Stimulated activated CD8-positive, alpha-beta memory T cell treated with anti-CD3 and anti-CD28 coated beads, Interleukin-7, amount 100 ng/mL, for 1 hour (primary cell): ENCODE measurements at places on chromosomes 4 and X.

DNA sequence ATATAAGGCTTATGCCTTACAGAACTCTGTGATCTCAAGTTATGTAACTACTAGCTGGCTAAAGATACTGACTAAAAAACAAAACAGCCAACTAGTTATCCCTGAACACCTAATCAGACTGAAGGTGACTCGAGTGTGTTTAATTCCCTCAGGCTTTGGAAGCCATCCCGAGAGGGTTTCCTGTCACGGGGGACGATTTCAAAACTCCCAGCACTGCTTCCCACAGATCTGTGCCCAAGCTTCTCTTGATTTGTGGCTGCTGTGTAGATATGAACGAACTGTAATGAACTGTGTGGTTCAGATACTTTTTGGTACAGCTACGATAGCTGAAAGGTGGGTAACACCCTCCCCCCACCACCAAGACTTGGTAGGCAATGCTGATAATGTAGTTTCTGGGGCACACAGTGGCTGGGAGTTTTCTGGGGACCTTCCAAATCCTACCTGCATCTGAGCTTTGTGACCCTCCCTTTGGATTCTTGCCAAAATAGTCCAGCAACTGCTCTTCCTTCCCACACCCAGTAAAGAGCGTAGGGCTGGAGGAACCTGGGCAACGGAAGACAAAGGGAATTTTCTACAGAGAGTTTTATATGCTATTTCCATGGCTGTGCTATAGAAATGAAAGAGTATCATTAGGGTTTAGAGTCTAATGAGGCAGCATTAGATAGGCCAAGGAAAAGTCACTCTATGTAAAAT, 148.8 kb downstream of the MGST2 start:
- DNase-seq, result no peak

- DNase-seq, result no peak
These were observed 8.9 kb downstream of the TCEANC start for GRCh38 chrX:13661735-13662288.

DNA sequence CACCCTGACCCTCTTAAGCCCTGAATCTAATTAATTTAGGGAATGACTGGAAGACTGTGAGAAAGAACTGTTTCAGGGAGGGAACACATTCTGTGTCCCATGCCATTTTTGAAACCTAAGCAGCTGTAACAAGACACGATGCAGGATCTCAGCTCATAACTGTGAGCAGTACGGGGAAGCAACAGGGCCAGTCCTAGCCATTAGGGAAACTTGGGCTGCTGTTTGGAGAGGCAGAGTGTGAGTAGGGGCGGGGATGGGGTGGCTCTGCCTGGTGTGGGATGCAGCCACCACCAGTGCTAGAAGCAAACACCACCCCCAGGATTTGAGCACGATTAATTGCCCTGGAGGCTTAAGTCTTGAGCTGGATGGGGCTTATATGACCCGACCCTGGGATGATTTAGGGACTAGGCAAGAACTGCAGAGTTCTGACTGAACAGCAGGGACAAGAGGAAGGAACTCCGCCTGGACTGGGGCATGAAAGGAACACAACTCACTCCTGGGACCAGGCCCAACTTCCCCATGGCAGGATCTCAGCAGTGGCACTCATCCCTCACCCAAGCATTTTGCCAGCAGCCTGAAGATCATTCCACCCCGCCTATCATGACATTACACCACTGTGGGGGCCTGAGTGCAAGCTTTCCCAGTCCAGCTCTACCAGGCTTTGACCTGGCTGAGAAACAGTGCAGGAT, 43.1 kb downstream of the ATRX start:
- no peak for DNase-seq

- DNase-seq, result no peak
These were observed 211.5 kb downstream of the FRAS1 start for GRCh38 chr4:78268597-78268996.

DNA sequence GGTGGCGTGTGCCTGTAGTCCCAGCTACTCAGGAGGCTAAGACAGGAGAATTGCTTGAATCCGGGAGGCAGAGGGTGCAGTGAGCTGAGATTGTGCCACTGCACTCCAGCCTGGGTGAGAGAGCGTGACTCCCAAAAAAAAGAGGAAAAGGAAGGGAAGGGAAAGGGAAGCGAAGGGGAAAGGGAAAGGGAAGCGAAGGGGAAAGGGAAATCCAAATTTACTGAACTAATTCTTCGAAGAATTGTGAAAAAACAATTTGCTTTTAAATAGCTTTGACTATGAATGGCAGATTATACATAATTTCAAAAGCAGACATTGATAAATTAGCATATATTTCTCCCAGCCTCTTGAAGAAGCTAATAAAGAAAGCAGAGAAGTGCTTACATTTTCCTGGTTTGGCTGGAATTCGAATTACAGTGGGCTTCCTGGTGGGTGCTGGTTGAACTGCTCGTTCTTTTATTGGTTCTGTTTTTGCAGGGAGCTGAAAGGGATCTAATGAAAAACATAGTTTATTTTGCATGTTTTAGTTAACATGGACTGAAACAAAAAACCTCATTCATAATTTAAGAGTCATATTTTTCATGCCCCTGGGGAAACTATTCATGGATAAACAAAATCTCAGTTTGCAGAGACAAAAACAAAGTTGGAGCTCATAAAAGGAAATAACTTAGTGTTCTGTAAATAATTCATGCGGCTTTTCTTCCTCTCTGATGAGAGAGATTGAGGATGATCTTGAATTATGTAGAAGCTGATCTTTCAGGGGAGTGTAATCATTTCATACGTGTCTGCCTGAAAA, 66.0 kb downstream of the RPS3A start:
- no peak for DNase-seq

DNA sequence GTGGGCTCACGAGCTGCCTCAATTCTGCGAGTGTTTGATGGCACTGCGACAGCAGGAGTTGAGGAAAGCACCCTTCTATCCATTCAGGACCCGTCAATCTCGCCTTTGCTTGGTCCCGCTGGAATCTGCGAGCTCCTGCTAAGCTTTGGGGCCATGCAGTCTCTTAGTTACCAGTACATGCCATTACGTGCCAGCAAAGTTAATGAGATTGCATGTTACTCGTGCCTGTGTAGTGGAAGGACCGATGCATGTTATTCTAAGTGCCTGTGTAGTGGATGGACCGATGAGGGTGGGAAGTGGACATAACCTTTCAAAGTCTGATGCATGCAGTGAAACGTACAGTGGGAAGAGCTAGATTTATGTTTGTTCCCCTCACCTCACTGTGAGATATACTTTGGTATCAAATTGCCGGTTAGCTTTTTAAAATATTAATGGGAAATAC, 569 bp downstream of the RPS3A start:
- DNase-seq, result no peak

- no peak for DNase-seq
These were observed 24.9 kb downstream of the SMARCAD1 start for GRCh38 chr4:94232519-94232918.

- no peak for DNase-seq
These were observed 529.7 kb upstream of the RPS6KA3 start for GRCh38 chrX:20796450-20796849.

DNA sequence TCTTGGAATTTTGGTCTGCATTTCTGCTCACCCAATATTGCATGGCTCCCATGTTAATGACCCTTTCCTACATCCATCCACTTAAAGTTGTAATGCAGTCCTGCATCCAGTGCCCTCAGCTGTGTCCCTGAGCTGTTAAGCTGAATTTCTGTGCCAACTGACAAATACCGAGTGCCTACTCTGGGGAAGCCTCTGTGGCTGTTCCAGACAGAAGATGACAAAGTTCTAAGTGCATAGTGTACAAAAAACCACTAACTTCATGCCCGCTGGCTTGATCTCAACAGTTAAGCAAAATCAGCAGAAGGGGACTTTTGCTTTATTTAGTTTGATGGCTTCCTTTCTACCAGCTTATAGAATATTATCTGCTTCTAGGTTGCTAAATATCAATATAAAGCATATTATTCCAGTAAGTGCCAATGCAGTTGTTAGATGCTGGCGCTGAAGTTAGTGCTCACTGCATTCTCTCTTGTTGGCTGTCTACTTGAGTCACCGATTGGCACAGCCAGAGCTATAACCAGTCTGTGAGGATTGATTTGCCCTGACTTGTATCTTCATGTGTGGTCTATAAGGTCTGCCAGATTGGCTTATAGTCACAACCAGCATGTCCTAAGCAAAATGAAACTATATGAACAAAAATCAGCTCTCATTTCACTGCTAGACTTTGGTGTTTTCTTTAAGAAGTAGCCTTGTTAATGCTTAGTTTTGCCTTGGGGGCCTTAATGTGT, 98.9 kb downstream of the KLHL8 start:
- no peak for DNase-seq

- DNase-seq, result no peak
These were observed 8.6 kb upstream of the FGF5 start for GRCh38 chr4:80257851-80258250.
